ENCODE measurements at places on chromosomes 11 and 22. TPM values are rescaled to one million over a fixed set of nuclear protein-coding genes. Genes with fewer than 3 reads are reported as not detected.

Gene SLC37A2
- total RNA-seq: 0.79 TPM

Gene OR51L1
- not detected for total RNA-seq

Gene ENTHD1
- not detected for total RNA-seq

Gene MIOX
- total RNA-seq: 0.35 TPM

DNA sequence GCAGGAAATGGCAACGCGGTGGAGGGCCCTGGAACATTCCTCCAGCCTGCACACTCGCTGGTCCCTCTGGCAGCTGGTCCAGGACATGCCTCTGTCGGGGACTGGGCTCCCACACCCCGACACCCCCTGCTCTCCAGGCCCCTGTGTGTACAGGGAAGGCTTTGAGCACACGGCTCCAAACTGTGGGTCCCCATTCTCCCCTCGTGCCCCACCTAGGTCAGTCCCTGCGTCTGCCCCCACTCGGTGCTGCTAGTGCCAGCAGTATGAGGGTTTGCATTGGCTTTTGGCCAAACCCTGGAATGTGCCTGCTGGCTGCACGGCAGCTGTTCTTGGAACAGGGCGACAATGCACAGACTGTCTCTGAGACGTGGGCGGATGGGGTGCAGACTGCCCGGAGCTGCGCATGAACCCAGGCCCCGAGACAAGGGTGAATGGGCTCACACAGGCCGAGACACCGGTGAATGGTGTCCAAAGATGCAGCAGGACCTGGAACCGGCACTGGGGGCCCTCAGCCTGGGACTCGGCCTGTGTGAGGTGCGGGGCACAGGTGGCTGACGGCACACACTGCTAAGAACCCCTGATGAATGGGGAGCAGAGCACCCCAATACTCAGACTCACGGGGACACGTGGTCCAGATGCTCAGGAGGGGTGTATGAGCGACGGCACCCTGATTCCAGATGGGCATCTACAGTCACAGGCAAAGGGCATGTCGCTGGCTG, 7.5 kb upstream of the SYT8 start:
- peak; percentile 86 for DNase-seq

DNA sequence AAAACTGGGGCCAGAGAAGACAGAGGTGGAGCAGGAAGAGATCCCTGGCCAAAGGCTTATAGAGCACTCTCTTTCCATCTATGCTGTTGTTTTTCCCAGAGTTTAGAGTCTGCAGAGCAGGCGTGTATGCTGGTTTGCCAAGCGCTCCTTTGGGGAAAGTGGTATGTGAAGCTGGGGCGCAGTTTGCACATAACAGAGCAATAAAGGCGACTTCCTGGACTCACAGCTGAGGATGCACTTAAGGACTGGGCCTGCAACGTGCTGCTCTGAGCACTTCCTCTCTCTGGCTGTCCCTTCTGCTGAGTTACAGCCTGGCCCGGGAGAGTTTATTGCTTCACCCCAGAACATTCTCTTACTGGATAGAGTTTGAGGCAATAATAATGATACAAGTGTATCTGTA, 41.7 kb downstream of the THAP12 start:
- no peak for DNase-seq

GRCh38 chr11:61617515-61617914, 36.6 kb upstream of the SYT7 start:
- DNase-seq: no peak

DNA sequence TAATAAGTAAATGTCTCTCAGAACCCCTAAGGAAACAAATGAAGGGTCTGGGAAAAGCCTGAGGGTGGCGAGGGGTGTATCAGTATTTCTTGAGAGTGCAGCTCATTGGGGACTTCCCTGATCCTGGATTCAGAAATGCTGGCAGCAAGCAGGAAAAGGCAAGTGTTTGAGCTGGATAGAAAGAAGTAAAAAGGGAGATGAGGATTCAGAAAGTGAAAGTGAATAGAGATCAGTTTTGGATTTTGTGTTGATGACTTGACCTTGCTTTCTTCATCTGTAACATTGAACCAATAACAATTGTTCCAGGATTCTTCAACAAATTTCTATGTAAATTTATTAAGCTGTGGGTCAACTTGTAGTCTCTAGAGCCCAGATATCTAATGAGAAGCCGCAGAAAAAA, 66.9 kb upstream of the CTSC start:
- DNase-seq: no peak
